Chondrocyte (in vitro differentiated cells): ENCODE measurements at places on chromosomes 4 and X. TPM values are rescaled to one million over a fixed set of nuclear protein-coding genes. Genes with fewer than 3 reads are reported as not detected.

GRCh38 chr4:73244945-73245601 is 13.5 kb downstream of the ANKRD17 start:
- DNase-seq, result no peak

DNA sequence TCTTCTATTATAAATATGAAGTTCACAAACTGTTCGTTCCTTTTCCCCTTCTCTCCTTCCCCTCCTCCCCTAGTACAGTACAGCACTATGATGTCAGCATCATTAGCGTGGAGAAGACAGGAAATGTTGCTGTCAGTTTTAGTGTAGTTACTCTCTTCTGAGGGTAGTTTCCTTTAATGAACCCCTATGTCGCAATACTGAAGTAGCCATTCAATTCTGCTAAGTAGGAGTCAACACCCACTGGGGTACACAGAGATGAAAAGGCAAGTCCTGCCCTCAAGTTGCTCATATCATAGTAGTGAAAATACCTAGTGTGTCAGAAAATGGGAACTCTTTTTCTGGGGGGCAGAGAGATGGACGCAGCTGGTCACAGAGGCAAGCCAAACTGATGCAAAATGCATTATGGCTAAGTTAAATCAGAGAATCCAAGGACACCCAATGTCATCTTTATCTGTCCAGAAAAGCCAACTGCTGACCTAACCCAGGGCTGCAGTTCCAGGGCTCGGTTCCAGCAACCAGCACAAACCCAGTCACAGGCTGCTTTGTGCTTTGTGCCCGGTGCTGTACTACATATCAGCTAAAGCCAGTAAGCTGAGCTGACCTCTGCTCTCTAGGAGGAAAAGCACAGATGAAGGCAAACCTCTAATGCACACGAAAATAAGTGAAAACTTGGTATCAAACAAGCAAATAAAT is 31.5 kb downstream of the GRIA3 start:
- no peak for DNase-seq

GRCh38 chr4:111943796-111944203 is 201.5 kb upstream of the FAM241A start:
- DNase-seq, result no peak

Gene PLAC1
- not detected in 3 replicates for total RNA-seq

Gene RBM47
- 0.12 to 0.26 TPM (median 0.12 TPM) in 3 replicates for total RNA-seq

Gene SLC6A8
- 47.6 to 71.1 TPM (median 70.6 TPM) in 3 replicates for total RNA-seq

Gene PPA2
- total RNA-seq, result 58.6 to 67.9 TPM (median 61.9 TPM) in 3 replicates

Gene MAGEB17
- total RNA-seq, result not detected in 3 replicates

Gene LIMCH1
- total RNA-seq, result 8.8 to 9.8 TPM (median 9.0 TPM) in 3 replicates
